Adrenal gland (tissue), 19 donors: ENCODE measurements at places on chromosomes 16 and 17. TPM values are rescaled to one million over a fixed set of nuclear protein-coding genes. Genes with fewer than 3 reads are reported as not detected.

DNA sequence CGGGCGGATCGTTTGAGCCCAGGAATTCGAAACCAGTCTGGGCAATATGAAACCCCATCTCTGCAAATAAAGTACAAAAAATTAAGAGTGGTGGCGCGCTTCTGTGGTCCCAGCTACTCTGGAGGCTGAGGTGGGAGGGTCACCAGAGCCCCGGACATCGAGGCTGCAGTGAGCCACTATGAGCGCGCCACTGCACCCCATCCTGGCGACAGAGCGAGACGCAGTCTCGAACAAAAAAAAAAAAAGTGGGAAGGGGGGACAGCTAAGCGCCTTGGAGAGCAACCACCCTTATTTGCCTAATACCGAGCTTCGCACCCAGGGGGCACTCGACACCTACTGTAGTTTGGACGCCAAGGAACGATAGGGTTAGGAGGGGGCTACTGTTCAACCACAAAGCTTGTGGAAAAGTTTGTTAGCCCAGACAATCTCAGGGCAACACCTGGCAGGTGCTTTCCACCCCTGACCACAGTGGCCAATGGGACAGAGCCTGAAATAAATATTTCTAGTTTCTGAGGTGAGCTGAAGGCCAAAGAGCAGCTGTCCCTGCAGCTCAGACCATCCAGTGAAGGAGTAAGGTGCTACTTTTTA lies 847 bp upstream of the PSMC3IP start:
- no peaks in the 10 kb centered on the region for H3K36me3 ChIP-seq
- H3K27me3 ChIP-seq, result no peaks in the 10 kb centered on the region
- no peak overlapping the region for H3K4me3 ChIP-seq
- peak; percentile 77 for DNase-seq
- peak overlapping the region; percentile 91 for H3K27ac ChIP-seq

DNA sequence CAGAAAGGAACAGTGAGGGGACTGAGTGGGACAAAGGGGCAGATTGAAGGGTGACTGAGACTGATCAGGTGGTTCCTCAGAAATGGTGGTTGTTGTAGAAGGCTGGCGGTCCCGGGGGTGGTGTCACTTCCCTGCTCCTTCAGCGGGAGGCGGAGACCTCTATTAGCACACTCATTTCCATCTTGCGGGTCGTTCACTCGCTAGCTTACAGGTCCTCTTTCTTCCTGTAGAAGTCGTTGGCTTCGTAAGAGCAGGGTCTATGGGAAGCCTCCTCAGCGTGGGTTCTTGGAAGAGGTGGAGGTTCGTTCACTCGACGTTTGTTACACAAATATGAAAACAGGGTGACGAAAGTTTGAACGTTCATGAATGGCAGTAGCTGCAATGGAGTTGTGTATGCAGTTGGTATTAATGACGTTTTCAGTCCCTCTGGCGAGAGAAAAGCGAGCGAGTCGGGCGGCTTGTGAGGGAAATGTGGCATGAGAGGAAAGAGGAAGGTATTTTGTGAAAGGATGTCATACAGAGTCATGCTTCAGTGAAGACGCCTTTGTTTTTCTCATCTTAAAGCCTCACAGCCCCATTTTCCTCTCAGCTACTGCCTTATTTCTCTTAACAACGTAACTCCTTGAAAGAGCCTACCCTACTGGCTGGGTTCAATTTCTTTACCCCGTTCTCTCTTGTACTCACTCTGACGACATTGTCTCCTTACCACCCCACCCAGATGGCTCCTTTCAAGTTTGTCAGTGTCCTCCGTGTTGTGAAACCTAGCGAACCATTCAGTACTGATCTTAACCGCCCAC lies 667 bp downstream of the EFCAB13 start:
- H3K36me3 ChIP-seq, result no peaks in the 10 kb centered on the region
- H3K27ac ChIP-seq, result peak overlapping the region; percentile 86
- no peaks in the 10 kb centered on the region for H3K27me3 ChIP-seq
- peaks cover 4% of the 10 kb centered on the region for H3K4me1 ChIP-seq
- H3K4me3 ChIP-seq, result peak overlapping the region; percentile 24
- DNase-seq, result peak; percentile 67

Gene MYL4
- total RNA-seq, result 0.36 TPM

DNA sequence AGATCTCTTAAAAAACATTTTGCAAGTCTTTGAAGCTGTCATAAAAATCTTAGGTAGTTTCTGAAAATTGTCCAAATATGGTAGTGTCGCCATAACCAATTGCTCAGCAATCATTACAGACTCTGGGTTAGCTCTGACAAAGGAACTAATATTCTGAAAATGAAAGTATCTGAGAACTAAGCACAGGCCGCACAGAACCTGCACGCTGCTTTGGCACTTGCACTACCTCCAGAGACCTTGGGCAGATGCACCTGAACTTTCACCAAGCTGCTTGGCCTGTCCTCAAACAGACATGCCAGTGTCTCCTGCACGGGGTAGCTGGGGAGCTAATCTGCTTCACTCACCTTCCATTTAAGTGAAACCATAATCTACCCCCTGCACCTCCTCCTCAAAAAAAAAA lies 317.0 kb downstream of the MAF start:
- DNase-seq, result no peak
- H3K4me3 ChIP-seq, result no peak overlapping the region
- no peaks in the 10 kb centered on the region for H3K36me3 ChIP-seq
- H3K4me1 ChIP-seq, result peaks cover 5% of the 10 kb centered on the region
- no peak overlapping the region for H3K27ac ChIP-seq
